ENCODE measurements at places on chromosomes 1 and 21.

GRCh38 chr1:226697151-226697928 is 41.7 kb downstream of the ITPKB start:
- DNase-seq, result no peak

DNA sequence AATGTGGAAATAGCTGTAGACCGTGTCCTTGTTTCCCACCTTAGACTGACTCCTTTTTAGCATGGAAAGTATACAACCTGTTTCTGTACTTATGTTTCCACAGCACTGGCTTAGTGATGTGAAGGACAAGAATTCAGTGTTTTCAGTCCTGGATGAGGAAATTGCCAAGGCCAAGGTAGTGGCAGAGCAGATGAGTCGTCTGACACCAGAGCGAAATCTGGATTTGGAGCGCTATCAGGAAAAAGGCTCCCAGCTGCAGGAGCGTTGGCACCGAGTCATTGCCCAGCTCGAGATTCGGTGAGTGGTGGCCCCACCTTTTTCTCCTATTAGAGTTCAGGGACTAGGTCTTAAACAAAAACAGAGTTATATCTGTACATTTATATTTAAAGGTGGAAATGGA is 112.6 kb downstream of the MACF1 start:
- no peak for DNase-seq

DNA sequence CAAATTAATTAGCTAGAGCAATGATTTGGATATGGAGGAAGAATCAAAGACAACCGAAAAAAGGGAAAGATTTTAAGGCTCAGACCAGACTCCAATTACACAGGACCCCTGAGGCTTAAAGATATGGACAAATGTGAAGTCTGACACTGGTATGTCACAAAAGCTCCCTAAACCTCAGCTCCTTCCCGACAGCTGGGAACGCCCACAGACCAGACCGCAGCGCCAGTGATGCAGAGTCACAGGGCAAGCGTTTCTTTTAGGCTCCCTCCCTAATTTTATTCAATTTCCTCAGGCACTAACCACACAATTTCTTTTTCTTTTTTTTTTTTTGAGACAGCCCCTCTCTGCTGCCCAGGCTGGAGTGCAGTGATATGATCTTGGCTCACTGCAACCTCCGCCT is 40.2 kb downstream of the NID1 start:
- DNase-seq, result no peak

- DNase-seq, result no peak
These were observed 438.6 kb downstream of the OMA1 start for GRCh38 chr1:58107943-58108342.

GRCh38 chr1:111927652-111928051 is 61.8 kb downstream of the KCND3 start:
- DNase-seq, result no peak

- DNase-seq, result no peak
These were observed 45.8 kb upstream of the RCC2 start for GRCh38 chr1:17485281-17485680.

GRCh38 chr1:114467491-114467890 is 43.5 kb downstream of the TRIM33 start:
- no peak for DNase-seq

DNA sequence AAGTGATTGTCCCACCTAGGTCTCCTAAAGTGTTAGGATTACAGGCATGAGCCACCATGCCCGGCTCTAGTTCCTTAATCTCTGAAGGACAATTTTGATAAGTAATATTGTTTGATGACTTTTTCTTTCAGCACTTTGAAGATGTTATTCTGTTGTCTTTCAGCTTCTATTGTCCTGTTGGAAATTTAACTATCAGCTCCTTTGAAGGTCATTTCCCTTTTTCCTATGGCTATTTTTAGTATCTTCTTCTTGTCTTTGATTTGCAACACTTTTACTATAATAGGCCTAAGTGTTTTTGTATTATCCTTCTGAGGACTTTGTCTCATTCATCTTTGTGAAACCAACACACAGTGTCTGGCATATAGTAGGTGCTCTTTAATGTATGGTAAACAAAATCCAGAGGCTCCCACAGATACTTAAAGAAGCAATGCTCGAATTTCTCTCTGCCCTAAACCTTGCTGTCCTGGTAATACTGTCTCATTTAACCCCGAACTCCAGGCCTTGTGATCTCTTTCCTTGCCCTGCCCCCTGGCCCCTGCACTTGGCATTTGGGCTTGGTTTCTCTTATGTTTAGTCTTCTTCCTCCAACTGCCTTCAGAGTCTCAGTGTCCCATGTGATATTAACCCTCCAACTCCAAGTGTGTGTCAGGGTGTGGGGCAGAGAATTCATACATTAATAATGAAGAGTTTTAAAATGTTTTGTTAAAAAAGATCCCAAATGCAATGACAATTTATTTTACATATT is 19.0 kb upstream of the AGO1 start:
- DNase-seq, result no peak

DNA sequence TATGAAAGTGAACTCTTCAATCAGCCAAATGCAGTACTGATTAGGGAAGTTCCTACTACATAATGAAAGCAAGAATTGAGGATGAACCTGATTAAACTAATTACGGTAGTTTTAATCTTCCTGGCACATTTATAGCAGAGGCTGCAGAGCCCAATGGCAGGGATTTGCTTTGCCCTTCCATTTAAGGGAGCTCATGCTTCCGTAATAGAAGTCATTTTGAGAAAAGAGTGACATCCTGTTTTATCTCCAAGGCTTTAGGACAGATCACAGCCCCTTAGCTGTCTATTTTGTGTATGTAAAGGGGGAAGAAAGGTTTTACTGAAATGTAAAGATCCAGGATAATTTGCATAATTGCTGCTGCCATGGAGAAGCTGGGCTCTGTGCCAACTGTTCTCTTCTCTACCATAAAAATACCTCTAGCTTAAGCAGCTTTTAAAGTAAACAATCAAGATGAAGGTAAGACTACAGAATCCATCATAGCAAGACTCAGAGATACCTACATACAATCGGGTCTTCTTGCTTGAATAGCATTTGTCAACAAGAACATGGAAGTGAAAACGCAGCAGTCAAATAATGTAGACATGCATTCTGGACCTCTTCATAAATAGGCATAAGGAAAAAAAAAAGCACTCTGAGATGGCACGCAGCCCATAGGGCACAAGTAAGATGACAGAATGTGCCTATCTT is 62.5 kb downstream of the ASH1L start:
- no peak for DNase-seq

- DNase-seq, result no peak
These were observed 3.2 kb upstream of the RWDD3 start for GRCh38 chr1:95230768-95231191.

DNA sequence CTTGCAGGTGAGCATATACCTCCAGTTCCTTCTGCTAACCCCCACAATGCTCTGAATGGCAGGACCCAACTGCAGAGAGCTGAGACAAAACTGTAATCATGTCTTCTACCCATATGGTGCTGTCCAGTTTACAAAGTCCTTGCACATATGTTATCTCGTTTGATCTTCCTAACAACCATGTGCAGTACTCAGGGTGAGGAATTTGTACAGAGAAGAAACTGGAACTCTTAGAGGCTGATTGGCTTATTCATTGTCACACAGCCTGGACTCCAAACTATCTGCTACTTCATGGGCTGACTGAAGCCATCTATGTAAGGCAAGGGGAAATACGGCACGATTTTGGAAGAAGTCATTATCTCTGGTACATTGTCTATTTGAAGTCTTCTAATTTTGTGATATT is 191.1 kb downstream of the TNR start:
- DNase-seq, result no peak
